ENCODE measurements at places on chromosomes 5 and 9. TPM values are rescaled to one million over a fixed set of nuclear protein-coding genes. Genes with fewer than 3 reads are reported as not detected.

GRCh38 chr9:90839183-90839728 lies 37.6 kb downstream of the SYK start:
- H3K4me3 ChIP-seq, result no peak overlapping the region
- peaks cover 6% of the 10 kb centered on the region for H3K27me3 ChIP-seq
- H3K4me1 ChIP-seq, result no peaks in the 10 kb centered on the region
- no peaks in the 10 kb centered on the region for H3K36me3 ChIP-seq
- no peak overlapping the region for H3K27ac ChIP-seq
- no peak for DNase-seq

DNA sequence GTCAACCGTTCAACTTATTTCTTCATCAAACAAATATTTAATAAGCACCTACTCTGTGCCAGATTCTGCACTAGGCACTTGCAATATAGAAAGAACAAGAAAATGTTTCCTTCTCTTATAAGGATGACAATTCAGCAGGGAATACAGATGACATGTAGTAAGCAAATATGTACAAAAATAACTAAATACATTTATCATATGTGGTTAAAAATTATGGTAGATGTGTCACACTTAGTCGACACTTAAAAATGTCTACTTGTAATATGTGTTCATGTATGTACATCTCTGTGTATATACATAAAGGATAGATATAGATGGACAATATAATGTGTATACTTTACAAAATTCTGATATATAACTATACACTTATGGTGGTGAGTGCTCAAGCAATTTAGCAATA lies 417.0 kb upstream of the MEF2C start:
- no peaks in the 10 kb centered on the region for H3K36me3 ChIP-seq
- H3K4me3 ChIP-seq, result no peak overlapping the region
- H3K27ac ChIP-seq, result no peak overlapping the region
- DNase-seq, result no peak
- peaks cover 13% of the 10 kb centered on the region for H3K4me1 ChIP-seq

GRCh38 chr5:108487951-108488350 lies 106.1 kb upstream of the FBXL17 start:
- no peaks in the 10 kb centered on the region for H3K4me1 ChIP-seq
- DNase-seq, result no peak
- no peaks in the 10 kb centered on the region for H3K36me3 ChIP-seq
- H3K4me3 ChIP-seq, result no peak overlapping the region

DNA sequence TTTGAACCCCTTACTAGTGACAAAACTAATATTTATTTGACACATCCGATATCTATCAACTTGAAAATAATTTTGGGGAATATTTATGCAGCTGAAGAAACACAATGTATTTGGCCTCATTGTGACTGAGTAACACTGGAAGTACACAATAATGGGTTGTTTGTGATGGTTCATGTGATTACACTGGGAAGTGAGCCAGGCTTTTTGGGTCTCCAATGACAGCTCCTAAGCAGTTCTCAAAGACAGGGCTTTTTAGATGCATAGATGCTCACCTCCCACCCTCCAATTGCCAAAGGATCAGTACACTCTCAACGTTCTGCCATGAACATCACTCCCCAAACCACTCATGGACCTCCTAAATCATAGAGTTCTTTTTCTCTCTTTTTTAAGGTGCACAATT lies 170.0 kb downstream of the SLC24A2 start:
- H3K4me1 ChIP-seq, result no peaks in the 10 kb centered on the region
- no peak overlapping the region for H3K27ac ChIP-seq
- H3K4me3 ChIP-seq, result no peak overlapping the region
- H3K36me3 ChIP-seq, result no peaks in the 10 kb centered on the region
- DNase-seq, result no peak
- H3K27me3 ChIP-seq, result peaks cover 19% of the 10 kb centered on the region

DNA sequence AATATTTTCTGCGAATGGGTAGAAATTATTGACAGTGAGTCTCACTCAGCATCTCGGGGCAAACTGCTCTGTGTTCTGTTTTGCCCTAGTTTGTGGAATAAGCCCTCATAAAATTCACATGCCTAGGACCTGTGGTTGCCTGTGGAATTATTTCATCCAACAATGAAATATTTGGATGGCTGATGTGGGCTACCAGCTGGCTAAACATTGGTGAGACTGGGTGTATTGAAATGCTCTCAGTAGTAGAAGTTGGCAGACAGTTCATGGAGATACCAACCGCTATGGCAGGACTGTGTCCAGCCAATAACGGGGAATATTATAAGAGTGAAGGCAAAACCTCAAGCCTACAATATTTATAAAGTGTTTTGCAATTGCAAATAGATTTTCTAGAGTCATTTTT lies 344.1 kb upstream of the RPS23 start:
- H3K27ac ChIP-seq, result no peak overlapping the region
- no peak overlapping the region for H3K4me3 ChIP-seq
- no peaks in the 10 kb centered on the region for H3K27me3 ChIP-seq
- no peaks in the 10 kb centered on the region for H3K4me1 ChIP-seq
- no peak for DNase-seq

DNA sequence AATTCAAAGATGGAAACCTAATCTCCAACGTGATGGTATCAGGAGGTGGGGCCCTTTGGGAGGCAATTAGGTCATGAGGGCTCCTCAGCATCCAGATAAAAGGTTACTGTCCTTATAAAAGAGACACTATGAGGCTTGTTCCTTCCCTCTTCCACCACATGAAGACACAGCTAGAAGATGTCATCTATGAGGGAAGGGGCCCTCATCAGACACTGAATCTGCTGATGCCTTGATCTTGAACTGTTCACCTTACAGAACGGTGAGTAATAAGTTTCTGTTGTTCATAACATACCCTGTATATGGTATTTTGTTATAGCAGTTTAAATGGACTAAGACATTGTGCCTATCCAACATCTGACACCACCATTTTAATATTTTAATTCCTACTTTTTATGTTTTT lies 19.7 kb upstream of the CCNH start:
- H3K27ac ChIP-seq, result no peak overlapping the region
- peaks cover 18% of the 10 kb centered on the region for H3K27me3 ChIP-seq
- H3K4me3 ChIP-seq, result no peak overlapping the region
- H3K36me3 ChIP-seq, result peaks cover 3% of the 10 kb centered on the region

- no peak overlapping the region for H3K4me3 ChIP-seq
- H3K27me3 ChIP-seq, result no peaks in the 10 kb centered on the region
- no peaks in the 10 kb centered on the region for H3K36me3 ChIP-seq
- DNase-seq, result no peak
- H3K4me1 ChIP-seq, result no peaks in the 10 kb centered on the region
These were observed 206.2 kb downstream of the FER start for GRCh38 chr5:108953940-108954339.

DNA sequence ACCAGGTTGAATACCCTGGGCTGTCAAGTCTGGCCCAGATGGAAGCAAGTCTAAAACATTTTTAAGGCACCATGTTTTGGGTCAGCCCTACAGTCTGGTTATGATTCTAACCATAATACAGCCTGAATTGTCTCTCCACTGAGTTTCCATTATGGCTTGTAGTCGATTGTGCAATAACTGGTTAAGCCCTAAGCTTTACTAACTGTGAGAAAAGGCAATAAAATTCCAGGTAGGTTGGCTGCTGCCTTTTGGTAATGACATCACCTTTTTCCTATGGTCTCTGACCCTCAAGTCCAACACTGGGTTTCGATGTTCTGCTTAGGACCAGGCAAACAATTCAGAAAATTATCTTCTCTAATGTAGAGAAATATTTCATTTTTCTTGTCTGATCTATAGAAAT lies 243.3 kb downstream of the ACTL7B start:
- H3K4me3 ChIP-seq, result no peak overlapping the region
- H3K36me3 ChIP-seq, result no peaks in the 10 kb centered on the region
- H3K27ac ChIP-seq, result no peak overlapping the region
- H3K4me1 ChIP-seq, result no peaks in the 10 kb centered on the region
- H3K27me3 ChIP-seq, result no peaks in the 10 kb centered on the region

GRCh38 chr5:10446490-10446889 lies 4.8 kb downstream of the ROPN1L start:
- peaks cover 2% of the 10 kb centered on the region for H3K36me3 ChIP-seq
- no peak for DNase-seq
- H3K27me3 ChIP-seq, result peaks cover 12% of the 10 kb centered on the region
- H3K27ac ChIP-seq, result no peak overlapping the region
- peaks cover 28% of the 10 kb centered on the region for H3K4me1 ChIP-seq

GRCh38 chr5:148998174-148998797 lies 64.6 kb downstream of the SH3TC2 start:
- H3K36me3 ChIP-seq, result no peaks in the 10 kb centered on the region
- H3K4me1 ChIP-seq, result no peaks in the 10 kb centered on the region
- H3K27ac ChIP-seq, result no peak overlapping the region
- H3K27me3 ChIP-seq, result peaks cover 54% of the 10 kb centered on the region

GRCh38 chr9:13941714-13942113 lies 372.2 kb downstream of the NFIB start:
- peaks cover 6% of the 10 kb centered on the region for H3K4me1 ChIP-seq
- no peak overlapping the region for H3K4me3 ChIP-seq
- H3K36me3 ChIP-seq, result no peaks in the 10 kb centered on the region

- no peak for DNase-seq
- H3K27me3 ChIP-seq, result peaks cover 3% of the 10 kb centered on the region
- H3K36me3 ChIP-seq, result no peaks in the 10 kb centered on the region
- H3K4me3 ChIP-seq, result no peak overlapping the region
These were observed 5.9 kb downstream of the FAM163B start for GRCh38 chr9:133603135-133603927.

GRCh38 chr9:110015759-110016158 lies 192.2 kb downstream of the C9orf152 start:
- DNase-seq, result peak; percentile 29
- no peak overlapping the region for H3K4me3 ChIP-seq
- H3K36me3 ChIP-seq, result no peaks in the 10 kb centered on the region
- peaks cover 17% of the 10 kb centered on the region for H3K4me1 ChIP-seq
- no peak overlapping the region for H3K27ac ChIP-seq

- no peak overlapping the region for H3K27ac ChIP-seq
- no peak overlapping the region for H3K4me3 ChIP-seq
- no peak for DNase-seq
- H3K36me3 ChIP-seq, result no peaks in the 10 kb centered on the region
- H3K27me3 ChIP-seq, result no peaks in the 10 kb centered on the region
These were observed 38.0 kb upstream of the TCERG1 start for GRCh38 chr5:146409054-146409671.

DNA sequence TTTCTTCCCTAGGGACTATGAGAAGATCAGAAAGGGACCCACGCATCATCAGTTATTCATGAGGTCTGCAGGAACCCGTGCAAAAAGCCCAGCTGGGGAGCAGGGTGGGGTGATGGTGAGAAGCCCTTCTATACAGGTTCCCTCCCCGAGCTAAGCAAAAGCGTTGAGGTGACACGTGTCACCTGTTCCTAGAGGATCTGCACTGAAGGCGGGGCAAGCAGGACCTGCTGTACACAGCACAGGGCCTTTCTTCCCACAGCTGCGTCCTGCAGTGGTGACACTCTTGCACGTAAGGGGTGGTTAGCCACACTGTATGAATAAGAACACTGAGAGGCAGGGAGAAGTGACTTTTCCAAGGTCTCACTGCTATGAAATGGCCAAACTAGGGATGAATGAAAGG lies 37.2 kb upstream of the SH3PXD2B start:
- DNase-seq, result no peak
- no peak overlapping the region for H3K27ac ChIP-seq
- H3K36me3 ChIP-seq, result no peaks in the 10 kb centered on the region
- peaks cover 8% of the 10 kb centered on the region for H3K27me3 ChIP-seq
- H3K4me1 ChIP-seq, result no peaks in the 10 kb centered on the region

DNA sequence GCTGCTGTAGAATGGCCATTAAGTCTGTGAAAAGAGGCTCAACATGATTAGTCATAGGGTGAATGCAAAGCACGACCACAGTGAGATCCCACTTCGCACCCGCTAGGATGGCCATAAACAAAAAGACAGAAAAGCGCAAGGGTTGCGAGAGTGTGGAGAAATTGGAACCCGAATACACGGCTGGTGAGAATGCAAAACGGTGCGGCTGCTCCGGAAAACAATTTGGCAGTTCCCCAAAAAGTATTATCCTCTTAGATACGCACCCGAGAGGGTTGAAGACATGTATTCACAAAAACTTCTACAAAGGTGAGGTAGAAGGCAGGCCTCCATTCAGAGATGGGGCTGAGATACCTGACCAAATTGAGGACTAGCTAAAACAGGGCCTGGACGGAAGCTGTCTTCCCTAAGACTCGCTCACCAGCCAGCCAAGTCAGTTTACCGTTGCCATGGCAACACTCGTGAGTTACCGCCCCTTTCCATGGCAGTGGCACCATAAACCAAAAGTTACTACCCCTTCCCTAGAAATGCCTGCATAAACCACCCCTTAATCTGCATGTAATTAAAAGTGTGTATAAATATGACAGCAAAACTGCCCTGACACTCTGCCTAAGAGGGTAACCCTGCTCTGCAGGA lies 726 bp upstream of the PSMB7 start:
- DNase-seq, result no peak
- peak overlapping the region; percentile 98 for H3K27ac ChIP-seq
- peaks cover 42% of the 10 kb centered on the region for H3K4me1 ChIP-seq
- H3K4me3 ChIP-seq, result peak overlapping the region; percentile 98

DNA sequence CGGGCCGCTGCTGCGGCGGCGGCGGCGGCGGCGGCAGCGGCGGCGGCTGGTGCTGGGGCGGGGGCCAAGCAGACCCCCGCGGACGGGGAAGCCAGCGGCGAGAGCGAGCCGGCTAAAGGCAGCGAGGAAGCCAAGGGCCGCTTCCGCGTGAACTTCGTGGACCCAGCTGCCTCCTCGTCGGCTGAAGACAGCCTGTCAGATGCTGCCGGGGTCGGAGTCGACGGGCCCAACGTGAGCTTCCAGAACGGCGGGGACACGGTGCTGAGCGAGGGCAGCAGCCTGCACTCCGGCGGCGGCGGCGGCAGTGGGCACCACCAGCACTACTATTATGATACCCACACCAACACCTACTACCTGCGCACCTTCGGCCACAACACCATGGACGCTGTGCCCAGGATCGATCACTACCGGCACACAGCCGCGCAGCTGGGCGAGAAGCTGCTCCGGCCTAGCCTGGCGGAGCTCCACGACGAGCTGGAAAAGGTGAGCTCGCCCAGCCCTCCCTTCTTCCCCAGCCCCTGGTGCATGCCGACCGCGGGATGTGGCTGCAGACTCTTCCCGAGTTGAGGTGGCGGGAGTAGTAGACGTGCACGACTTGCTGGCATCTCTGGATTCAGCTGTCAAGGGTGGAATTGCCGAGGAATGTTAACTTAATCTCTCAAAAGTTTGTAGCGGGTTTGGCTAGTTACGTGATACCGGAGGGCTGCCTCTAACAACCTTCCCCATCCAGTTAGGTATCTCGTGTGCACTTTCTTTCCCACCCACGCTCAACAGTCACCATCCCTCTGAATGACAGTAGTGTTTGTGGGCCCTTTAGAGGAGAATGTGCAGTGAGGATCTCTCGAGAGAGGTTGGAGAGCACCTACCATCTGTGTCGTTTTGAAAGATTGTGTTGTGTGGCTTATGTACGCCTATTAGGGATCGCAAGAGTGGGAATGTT lies 932 bp downstream of the SLC12A2 start:
- H3K27me3 ChIP-seq, result no peaks in the 10 kb centered on the region
- peak overlapping the region; percentile 84 for H3K4me3 ChIP-seq
- peak overlapping the region; percentile 88 for H3K27ac ChIP-seq
- H3K4me1 ChIP-seq, result peaks cover 52% of the 10 kb centered on the region
- H3K36me3 ChIP-seq, result peaks cover 8% of the 10 kb centered on the region
- peak; percentile 60 for DNase-seq

- peaks cover 2% of the 10 kb centered on the region for H3K36me3 ChIP-seq
- no peak for DNase-seq
- no peak overlapping the region for H3K27ac ChIP-seq
- no peaks in the 10 kb centered on the region for H3K27me3 ChIP-seq
- H3K4me1 ChIP-seq, result peaks cover 5% of the 10 kb centered on the region
- H3K4me3 ChIP-seq, result no peak overlapping the region
These were observed 28.3 kb downstream of the BARHL1 start for GRCh38 chr9:132610661-132611060.

PTGS1 gene
- 0.17 TPM for total RNA-seq

PHPT1 gene
- total RNA-seq, result 111 TPM

ZNF658 gene
- total RNA-seq, result 2.5 TPM

CORO2A gene
- 11.0 TPM for total RNA-seq

LVRN gene
- total RNA-seq, result not detected

EPB41L4B gene
- 1.6 TPM for total RNA-seq

ENC1 gene
- total RNA-seq, result 1.9 TPM

SPINK1 gene
- not detected for total RNA-seq

CDKN2B-AS1 gene
- total RNA-seq, result 0.70 TPM
